ENCODE measurements at places on chromosomes 12 and 14.

GRCh38 chr14:51478175-51478621 is 173.5 kb upstream of the FRMD6 start:
- no peak for DNase-seq

- DNase-seq, result no peak
Measured at GRCh38 chr14:67270145-67270753, 29.0 kb downstream of the PALS1 start.

GRCh38 chr12:96361074-96361473 is 39.2 kb downstream of the CDK17 start:
- no peak for DNase-seq

- DNase-seq, result no peak
Measured at GRCh38 chr14:32761381-32761968, 177.2 kb upstream of the NPAS3 start.

DNA sequence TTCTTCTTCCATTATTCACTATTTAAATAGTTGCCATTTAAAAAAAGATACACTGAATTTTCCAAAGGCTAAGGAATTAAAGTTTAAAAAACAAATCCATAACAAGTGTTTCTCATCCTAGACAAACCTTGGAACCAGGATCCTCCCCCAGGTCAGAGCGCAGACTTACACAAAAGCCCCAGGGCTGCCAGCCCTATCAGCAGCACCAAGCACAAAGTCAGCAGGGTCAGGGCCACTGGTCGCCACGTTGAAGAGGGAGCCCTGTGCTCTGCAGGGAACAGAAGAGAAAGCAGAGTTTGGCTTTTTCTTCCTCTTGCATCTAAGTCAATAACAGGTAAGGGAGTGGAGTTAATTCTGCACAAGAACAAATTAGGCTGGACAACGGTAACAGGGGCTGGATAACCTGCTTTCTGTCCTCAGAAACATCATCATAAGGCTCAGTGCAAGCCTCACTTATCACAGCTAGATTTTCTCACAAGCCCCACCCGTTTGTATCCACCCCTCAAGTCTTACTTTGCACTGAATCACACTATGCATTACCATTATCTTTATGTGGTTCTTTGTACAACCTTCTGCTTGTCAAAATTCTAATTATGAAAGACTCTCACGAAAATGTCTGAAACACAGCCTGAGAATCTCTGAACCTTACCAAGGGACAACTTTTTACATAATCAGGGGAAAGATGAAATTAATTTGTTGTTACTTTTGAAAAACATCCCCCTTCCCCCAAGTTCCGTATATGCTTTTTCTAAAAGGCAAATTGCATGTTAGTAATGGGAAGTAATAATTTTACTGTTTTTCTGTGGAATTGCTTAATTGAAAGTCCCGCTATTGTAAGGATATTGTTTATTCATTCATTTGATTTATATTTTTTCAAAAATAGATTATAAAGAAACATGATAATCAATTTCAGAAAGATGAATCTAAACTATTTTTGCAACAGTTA is 9.6 kb downstream of the CLEC1A start:
- no peak for DNase-seq

Data from stimulated activated CD8-positive, alpha-beta memory T cell treated with anti-CD3 and anti-CD28 coated beads, Interleukin-2, amount 100 ng/mL, for 1 hour (primary cell).